ENCODE measurements at places on chromosomes 2 and 18.

DNA sequence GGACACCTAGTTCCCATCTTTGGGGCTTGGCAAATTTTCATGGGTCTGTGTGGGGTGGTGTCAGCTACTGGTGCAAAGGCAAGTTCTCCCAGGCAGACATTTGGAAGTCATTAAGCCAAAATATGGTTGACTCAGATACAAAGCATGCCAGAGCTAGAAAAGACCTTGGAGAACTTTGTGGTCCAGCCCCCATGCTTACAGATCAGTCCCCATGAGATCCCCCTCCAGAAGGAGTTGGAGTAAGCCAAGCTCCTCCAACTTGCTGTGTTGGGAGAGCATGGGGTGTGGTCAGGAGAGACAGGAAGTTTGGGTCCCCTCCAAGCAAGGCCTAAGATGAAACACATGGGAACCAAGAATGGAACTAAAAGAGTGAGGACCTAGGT is 224.5 kb downstream of the CYP26B1 start:
- DNase-seq: no peak

DNA sequence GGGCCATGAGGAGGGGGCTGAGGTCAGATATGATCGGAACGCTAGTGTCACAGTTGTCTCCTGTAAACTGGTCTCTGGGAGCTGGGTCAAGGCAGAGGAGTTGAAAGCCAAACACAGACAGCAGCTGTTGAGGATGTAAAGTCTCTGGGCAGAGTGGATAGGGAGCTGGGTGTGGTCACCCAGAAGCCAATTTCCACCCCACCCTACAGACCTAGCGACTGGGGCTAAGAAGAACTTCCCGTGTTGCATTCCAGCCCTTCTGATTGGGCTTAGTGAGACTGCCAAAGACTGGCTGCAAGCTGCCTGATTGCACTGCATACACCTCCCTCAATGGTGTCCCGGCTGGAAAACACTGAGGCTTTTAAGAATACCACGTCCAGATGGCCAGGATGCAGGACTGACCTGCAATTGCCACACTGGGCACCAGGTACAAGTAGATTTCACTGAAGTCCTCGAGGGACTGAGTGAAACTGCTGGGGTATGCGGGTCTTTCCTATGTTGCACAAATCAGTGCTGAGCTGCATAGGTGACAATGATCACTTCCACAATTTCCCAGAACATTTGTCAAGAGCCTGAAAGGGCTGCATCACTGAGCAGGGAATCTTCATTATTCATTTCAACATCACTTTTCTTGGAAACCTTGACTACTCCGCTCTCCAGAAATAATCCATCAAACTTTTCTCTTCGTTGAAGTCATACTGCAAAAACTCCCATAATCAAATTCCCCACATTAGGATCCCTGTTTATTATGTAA is 43.1 kb upstream of the EML4 start:
- DNase-seq: no peak

DNA sequence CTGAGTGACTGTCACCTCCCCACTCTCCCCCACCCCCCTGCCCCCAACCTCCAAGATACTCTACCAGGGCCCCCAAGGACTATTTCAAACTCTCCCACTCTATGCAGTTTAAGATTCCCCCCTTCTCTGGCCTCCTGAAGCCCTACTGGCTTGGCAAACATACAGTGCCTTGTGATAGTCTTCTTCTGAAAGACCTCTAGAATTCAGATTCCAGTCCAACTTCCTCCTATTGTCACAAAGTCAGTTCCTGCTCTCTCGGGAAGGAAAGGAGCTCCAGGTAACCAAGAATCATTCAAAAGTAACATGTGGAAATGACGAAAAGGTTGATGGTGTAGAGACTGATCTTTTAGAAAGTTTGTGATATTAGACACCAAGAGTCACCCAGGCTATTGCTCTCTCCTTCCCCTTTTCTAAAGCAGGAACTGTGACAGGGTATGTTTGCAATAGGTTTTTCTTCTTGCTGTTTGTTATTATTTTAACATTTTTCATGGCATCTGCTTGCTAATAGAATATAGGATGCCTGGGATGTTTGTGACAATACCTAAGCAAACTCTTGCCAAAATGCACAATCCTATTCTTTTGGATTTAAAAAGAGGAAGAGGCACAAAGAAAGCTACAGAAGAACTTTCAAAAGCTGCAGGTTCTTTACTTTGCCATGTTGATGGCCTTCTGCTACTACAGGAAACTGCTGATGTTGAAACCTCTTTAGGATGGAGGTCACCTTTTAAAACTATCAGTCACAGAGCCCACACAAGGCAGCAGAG is 93.5 kb upstream of the MGAT4A start:
- DNase-seq: no peak

- no peak for DNase-seq
Observed at GRCh38 chr2:6937157-6937556, 19.9 kb downstream of the RNF144A start.

DNA sequence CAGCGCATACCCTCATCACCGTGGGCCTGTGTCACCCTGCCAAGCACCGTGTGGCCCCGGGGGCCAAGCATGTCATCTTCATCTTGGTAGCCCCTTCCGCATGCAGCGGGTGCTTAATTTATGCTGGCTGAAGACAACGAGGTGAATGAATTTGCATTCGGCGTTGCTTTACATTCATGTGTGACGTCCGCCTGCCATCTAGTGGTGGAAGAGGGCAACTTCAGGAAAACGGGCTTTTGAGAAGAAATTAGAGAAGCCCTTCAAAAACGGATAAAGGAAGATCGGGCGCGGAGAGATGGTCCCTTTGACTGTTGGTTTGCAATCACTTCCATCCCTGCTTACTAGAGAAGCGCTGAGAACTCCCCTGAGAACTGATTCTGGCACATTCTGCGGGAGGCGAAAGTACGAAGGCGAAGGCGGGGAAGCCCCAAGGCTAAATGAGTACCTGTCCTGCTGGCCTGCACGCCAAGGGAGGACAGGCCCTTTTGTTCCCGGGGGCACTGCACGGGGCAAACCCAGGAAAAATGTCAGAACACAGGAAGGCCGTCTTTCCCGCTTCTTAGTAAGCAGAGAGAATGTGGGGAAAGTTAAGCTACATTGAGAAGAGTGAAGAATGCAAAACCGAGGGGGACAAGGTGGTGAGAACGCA is 145.9 kb downstream of the ZNF516 start:
- DNase-seq: peak; percentile 14

DNA sequence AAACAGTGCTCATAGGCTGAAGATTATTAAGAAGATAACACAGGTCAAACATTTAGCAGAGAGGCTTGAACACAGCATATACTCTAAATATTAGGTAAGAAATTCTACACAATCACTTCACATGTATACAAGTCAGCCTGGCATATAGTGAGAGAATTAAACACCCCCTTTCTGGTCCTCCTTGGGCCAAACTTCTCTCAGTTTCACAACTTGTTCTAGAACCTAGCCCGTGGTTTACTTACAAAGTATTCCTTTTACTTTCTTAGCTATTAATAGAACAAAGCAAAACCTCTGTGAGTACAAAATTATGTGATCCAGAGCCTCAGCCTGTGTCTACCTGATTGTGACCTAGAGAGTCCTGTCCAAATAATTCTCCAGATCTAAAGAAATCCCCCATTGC is 562.8 kb downstream of the TNS1 start:
- no peak for DNase-seq

DNA sequence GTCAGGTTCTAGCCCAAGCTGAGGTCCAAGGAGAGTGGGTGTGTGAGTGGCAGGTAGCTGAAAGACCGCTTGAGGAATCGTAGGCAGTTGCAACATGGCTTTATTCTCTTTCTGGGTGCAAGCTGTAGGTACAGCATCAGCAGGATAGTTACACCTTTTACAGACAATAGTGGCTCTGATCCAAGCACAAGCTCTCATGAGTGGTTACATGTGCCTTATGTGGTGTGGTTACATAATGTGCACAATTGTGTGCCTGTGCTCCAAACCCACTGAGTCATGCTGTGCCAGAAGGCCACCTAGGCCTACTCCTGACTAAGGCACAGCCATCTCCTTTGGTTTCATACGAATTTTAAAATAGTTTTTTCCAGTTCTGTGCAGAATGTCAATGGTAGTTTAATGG is 227.6 kb downstream of the SATB2 start:
- no peak for DNase-seq

DNA sequence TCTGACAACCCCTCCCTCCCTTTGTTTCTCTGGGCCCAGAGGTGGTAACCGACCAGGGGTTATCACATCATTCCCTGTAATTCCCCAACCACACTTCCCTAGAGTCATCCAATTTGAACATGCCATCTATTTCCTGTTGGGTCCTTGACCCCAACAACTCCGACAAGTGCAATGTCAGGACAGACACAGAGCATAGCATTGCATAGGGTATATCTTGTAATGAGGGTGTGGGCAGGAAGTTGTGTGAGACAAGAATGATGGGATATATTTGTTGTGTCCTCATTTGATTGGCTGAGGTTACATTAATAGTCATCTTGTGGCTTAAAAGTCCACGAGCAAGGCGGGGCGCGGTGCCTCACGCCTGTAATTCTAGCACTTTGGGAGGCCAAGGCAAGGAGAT is 33.4 kb upstream of the CNOT11 start:
- no peak for DNase-seq

DNA sequence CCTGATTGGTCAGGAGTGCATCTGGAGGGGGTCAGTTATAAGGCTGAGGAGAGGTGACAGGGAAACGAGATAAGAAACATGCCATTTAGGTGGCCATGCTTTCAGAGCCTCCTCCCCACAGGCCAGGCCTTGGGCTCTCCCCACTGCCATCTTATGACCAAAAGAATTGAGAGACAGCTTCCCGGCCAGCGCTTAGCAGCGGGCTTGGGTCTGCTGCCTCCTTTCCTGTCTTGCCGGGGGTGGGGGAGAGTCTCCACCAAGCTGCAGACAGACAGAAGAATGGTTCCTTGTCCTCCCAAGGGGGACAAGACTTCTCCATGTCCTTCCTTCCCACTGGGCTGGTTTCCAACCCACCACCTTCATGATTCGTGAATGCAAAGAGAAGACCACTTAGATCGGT is 171.3 kb downstream of the SMAD7 start:
- no peak for DNase-seq

DNA sequence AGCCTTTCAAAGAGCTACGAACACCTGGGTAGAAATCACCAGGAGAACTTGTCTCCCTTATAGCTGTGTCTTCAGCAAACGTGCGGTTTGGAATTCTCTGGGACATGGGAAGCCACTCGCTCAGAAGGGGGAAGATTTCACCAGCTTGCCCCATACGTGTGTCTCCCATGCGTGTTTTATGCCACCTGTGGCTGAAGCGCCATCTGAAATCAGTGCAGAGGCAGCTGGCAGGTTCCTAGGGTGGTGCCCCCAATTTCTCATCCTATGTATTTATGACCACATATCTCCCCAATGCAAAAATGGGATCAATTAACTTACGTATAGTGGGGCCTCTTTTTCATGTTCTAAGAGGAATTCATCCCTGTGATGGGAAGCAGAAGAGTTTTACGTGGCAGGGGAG is 81.6 kb downstream of the TPO start:
- DNase-seq: no peak
